ENCODE measurements at places on chromosomes 16 and 17.
A peak's percentile ranks its signal among the peaks of the same experiment; 100 is the strongest.

DNA sequence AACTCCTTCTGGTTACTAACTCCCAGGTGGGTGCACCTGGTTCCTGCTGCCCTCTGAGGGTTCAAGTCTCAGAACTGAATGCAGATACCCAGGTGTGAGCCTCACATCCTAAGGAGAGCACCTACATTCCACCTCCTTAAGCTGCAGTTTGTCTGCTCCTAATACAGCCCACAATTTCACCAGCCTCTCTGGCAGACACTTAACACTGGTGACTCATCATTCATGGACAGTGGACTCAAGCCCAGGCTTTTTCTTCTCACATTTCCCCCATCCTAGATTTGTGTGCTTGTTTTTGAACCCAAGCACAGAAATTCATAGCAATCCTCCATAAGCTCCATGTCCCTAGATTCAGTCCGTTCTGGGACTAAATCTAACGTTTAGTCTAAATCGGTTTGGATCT is 7.0 kb upstream of the MAF start:
- no peak overlapping the region for H3K27ac ChIP-seq
- H3K4me1 ChIP-seq = peaks cover 19% of the 10 kb centered on the region
- H3K27me3 ChIP-seq = no peaks in the 10 kb centered on the region
- no peak for DNase-seq
- no peaks in the 10 kb centered on the region for H3K36me3 ChIP-seq

- DNase-seq = no peak
- peaks cover 18% of the 10 kb centered on the region for H3K36me3 ChIP-seq
- no peaks in the 10 kb centered on the region for H3K27me3 ChIP-seq
- H3K27ac ChIP-seq = peak overlapping the region; percentile 75
- peak overlapping the region; percentile 97 for H3K4me3 ChIP-seq
- H3K4me1 ChIP-seq = peaks cover 31% of the 10 kb centered on the region
Observed at GRCh38 chr16:2776500-2777139, 460 bp downstream of the ELOB start.

DNA sequence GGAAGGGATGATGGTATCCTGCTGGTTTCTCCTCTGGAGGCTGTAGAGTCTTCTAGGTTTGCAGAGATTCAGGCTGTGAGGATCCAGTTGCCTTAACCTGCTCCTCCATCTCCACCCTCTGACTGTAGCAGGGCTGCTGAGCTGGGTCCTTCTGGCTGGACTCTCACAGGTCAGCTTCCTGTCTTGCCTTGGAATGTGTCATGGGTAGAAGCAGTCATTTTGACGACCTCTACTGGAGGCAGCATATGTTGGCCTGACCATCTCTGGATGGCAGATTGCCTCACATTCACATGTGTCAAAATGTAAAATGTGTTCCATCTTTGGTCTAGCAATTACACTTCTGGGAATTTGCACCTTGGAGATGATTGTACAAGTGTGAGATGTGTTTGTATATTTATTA is 504.4 kb upstream of the EEF2KMT start:
- H3K27ac ChIP-seq = no peak overlapping the region
- no peaks in the 10 kb centered on the region for H3K27me3 ChIP-seq
- no peak for DNase-seq
- no peaks in the 10 kb centered on the region for H3K4me1 ChIP-seq
- no peaks in the 10 kb centered on the region for H3K36me3 ChIP-seq
- no peak overlapping the region for H3K4me3 ChIP-seq

GRCh38 chr16:72946474-72947194 is 101.3 kb downstream of the ZFHX3 start:
- H3K4me3 ChIP-seq = no peak overlapping the region
- peaks cover 8% of the 10 kb centered on the region for H3K36me3 ChIP-seq
- peaks cover 25% of the 10 kb centered on the region for H3K4me1 ChIP-seq
- H3K27ac ChIP-seq = peak overlapping the region; percentile 18

DNA sequence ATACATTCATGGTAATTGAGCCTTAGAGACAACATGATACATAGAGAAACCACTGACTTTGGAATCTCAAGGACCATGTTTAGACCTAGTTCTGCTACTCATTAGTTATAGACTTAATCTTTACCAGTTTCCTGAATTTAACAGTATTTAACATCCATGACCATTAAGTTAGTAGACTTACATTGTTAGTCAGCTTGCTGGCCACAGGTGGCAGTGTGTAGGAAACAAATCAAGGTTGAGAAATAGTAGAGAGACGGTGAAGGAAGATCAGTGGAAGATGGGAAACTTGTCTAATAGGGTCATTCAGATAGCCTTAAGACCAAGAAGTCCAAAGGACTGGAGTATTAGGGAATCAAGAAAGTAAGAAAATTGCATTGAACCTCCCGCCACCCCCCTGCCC is 31.0 kb downstream of the OMG start:
- no peaks in the 10 kb centered on the region for H3K27me3 ChIP-seq
- H3K27ac ChIP-seq = no peak overlapping the region
- no peak overlapping the region for H3K4me3 ChIP-seq
- DNase-seq = no peak
- peaks cover 4% of the 10 kb centered on the region for H3K36me3 ChIP-seq
